SW 1271 (cell line): ENCODE measurements at places on chromosomes 7 and 10.

DNA sequence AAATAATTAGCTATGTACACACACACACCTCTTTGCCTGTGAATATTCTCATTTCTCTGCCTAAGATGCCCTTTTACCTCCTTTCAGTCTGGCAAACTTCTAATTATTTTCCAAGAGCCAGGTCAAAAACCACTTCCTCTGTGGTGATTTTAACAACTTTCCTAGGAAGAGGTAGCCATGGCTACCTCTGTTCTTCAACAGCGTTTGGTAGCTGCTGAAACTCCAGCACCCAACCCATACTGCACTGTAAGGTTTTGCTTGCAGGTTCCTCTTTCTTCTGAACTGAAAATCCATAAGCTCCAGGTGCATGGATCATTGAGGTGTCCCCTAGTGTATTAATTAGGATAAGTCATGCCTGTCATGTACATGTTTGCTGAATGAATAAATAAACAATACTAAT, 25.6 kb downstream of the NRCAM start:
- no peak for DNase-seq

DNA sequence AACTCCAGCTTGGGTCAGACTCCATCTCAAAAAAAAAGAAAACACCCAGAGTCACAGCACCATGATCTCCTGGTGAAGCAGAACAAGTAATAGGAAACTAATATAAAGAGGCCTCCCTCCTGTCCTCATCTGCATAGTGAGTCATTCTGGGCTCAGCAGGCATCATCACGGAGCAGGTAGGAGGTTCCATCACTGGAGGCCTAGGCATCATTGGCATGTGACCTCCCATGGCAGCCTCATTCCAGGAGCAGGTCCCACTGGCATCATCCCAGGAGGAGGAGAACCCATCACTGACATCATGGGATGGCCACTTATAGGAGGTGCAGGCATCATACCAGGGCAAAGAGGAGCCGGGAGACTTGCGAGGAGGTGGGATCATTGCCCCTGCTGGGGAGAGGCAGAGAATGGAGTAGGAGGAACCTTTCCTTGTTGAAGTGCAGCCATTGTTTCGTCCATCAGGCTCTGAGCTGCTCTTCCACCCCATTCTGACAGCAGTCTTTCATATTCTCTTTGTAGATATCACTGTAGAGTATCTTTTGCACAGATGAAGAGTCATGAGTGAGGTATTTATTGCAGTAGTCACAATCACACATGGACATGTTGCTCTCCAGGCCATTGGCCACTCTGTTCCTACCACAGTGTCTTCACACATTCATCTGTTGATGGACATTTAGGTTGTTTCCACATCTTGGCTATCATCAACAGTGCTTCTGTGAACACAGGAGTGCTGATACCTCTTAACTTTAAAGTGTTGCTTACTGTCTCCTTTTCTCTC, 73.8 kb downstream of the OSBPL3 start:
- DNase-seq = peak; percentile 12

DNA sequence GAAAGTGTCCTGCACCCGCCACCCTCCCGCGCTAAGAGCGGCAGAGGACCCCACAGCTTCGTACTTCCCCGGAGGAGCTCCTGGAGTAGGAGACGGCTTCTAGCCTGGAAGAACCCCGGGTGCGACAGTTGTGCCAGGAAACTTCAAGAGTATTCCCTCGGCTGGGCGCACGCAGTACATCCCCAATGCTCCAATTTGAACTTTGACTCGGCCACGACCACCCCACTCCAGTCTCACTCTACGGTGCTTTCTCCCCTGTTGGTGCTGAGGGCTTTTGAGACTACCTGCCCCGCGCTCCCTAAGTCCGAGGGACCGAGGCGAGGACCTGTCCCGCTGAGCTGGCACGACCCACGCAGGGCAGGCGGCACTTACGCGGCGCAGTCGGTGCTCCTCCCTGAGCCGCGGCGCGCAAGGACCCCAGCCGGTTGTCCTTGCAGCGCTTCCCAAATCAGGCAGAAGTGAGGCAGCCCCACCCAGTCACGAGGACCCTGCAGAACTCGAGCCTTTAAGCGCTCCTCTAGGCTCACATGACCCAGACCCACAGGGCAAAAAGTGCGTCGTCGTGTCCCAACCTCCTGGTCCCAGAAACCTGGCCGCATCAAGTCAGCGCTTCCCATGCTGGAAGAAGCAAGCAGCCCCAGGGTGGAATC, at the start of gene CPVL:
Gene CPVL, minus strand, starts transcription at position 481 of the 650 bp plus-strand sequence. CDS start 25,476 bp downstream, outside the sequence.
- no peak for DNase-seq

DNA sequence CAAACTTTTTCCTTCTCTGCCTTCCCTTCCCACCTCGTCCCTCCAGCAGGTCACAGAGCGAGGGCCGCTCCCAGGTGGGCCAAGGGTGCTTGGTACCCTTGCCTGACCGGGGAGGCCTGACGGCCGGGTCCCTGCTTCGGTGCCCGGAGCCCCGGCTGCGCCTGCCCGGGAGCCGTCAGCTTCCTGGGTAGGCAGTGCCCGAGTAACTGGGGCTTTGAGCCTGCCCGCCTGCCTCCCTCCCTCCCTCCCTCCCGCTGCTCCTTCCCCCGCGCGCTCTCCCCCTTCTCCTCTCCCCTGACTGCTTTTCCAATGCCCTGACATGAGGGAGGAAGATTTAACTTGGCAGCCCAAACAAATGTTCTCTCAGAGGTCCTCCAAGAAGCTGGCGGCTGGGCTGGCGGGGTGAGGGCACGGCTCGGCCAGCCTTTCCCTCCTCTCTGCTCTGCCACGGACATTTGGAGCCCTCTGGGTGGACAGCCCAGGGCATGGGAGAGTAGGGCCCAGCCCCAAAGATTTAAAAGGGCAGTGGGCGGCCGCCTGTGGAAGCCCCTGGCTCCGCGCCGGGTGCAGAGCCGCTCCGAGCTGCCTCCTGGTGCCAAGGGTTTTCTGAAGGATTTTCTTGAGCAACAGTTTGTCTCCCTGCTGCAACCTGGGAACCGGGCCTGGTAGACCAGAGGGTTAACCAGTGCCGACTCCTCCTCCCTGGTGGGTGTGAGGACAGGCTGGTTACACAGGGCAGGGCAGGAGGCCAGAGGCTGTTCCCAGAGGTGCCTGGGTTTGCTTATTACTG, 2.0 kb downstream of the ZMIZ1 start:
- no peak for DNase-seq

GRCh38 chr10:28370107-28370835, 67.4 kb upstream of the MPP7 start:
- no peak for DNase-seq

- no peak for DNase-seq
Measured at GRCh38 chr7:129862682-129863081, 90.1 kb downstream of the UBE2H start.

DNA sequence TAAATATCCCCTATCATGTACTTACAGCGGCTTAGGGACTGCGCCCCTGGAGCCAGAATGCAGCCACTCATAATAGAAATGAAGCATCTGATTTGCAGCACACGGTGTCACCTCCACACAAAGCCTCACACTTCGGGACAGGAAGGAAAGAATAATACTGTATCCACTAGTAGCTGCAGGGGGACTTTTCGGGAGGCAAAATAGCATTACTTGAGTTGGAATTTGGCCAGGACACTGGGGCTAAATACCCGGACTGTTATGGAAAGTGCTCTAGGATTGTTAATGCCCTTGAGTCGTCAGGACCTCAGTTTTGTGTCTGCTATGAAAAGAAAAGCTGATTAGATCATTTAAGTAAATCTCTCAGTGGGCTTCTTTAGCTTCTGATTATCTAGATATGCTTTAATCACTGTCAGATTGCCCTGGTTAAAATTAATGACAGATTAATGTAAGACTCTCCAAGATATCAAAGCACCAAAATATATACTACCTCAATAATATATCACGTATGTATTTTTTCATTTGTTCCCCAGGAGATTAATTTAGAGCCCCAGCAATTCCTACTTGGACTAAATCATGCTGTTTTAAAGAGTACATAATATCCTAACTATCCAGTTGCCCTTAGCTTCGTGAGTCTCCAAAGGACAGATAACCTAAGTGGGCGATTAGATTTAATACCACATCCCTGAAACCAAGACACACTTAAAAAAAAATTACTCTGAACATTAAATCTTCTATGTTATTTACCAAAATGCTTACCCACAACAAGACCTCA, 173.0 kb upstream of the NEBL start:
- DNase-seq = no peak

GRCh38 chr7:130953196-130953595, 219.2 kb upstream of the KLF14 start:
- no peak for DNase-seq
